ENCODE measurements at places on chromosomes 6 and 20.

- no peak for DNase-seq
Observed at GRCh38 chr20:24501764-24502556, 32.5 kb downstream of the SYNDIG1 start.

- no peak for DNase-seq
Observed at GRCh38 chr20:21709535-21709904, 4.1 kb downstream of the PAX1 start.

DNA sequence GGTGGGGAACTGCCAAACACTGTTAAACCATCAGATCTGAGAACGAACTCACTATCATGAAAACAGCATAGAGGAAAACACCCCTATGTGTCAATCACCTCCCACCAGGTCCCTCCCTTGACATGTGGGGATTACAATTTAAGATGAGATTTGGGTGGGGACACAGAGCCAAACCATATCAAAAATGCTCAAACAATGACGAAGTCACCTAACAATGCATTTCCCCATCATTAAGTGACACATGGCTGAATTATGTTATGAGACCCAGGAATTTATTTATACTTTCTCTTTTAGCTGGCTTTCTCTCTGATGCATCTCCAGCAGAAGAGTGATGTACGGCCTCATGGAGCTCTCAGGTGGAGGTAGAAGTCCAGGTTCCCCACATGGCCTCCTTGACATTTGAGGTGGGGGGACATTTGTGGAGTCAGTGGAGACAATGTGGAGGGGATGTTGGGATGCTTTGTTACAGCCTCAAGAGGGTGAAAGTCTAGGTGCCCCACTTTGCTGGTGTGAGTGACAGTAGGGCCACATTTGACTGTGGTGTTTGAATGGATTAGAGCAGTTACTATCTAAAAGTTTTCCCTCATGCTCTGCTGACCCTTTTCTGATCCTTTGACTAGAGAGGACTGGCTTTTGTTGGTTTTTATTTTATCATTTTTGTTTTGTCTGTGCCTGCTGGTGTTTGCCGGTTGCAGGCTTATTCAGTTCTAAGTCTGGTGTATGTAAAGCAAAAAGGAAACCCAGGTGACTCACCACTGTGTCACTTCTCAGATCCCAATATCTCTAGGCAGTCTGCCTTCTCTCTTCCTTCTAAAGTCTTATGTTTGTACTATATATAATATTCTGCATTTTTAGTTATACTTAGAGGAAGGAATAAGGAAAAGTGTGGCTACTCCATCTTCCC is 18.5 kb upstream of the DCBLD1 start:
- DNase-seq, result peak; percentile 39

DNA sequence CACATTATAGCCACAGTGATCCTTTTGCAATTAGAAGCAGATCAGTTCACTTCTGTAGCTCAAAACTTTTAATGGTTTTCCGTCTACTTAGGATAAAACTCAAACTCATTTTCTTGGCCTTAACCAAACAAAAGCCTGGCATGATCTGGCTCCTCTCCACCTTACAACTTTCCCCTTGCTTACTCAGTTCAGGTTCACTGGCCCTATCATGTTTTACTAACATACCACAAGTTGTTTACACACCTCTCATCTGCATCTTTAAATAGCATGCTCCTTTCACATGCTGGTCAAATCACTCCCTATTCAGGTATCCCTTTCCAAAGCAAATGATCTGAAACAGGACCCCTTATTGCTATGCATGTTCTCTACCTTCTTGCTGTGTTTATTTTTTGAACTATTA is 191.4 kb upstream of the FAM83B start:
- DNase-seq, result no peak

GRCh38 chr6:52537001-52537753 is 39.7 kb downstream of the TRAM2 start:
- DNase-seq, result no peak

- no peak for DNase-seq
Observed at GRCh38 chr6:24985323-24985722, 49.6 kb upstream of the RIPOR2 start.

- DNase-seq, result no peak
Observed at GRCh38 chr6:94733066-94733465, 844.3 kb upstream of the MANEA start.

Data from NB4 (cell line).